DMS79 treated with DMSO at 0.1 percent for 48 hours (cell line): ENCODE measurements at places on chromosomes 2 and 18.

GRCh38 chr2:55010149-55010591 lies 40.1 kb downstream of the RTN4 start:
- no peak for DNase-seq

- DNase-seq, result no peak
Observed at GRCh38 chr2:208049006-208049405, 23.7 kb upstream of the PLEKHM3 start.

DNA sequence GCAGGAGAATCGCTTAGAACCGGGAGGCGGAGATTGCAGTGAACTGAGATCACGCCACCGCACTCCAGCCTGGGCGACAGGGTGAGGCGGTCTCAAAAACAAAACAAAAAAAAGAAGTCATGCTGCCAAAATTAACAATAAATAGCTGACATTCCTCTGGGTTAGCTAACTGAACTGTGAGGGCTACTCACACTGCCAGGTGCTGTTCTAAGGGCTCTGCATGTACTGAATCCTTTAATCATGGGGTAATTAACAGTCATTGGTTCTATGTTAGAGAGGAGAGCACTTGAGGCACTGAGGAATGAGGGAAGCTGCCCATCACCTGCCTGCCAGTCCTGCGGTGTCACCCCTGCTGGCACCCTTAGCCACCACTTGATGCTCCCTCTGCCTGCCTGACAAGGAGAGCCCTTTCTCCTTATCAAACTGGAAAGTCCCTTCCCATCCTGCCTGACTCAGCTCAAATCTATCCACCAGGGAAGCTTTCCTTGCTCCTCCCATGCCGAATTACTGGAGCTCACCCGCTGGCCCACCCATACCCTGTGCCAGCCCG lies 73.0 kb upstream of the RIOK3 start:
- peak; percentile 46 for DNase-seq

DNA sequence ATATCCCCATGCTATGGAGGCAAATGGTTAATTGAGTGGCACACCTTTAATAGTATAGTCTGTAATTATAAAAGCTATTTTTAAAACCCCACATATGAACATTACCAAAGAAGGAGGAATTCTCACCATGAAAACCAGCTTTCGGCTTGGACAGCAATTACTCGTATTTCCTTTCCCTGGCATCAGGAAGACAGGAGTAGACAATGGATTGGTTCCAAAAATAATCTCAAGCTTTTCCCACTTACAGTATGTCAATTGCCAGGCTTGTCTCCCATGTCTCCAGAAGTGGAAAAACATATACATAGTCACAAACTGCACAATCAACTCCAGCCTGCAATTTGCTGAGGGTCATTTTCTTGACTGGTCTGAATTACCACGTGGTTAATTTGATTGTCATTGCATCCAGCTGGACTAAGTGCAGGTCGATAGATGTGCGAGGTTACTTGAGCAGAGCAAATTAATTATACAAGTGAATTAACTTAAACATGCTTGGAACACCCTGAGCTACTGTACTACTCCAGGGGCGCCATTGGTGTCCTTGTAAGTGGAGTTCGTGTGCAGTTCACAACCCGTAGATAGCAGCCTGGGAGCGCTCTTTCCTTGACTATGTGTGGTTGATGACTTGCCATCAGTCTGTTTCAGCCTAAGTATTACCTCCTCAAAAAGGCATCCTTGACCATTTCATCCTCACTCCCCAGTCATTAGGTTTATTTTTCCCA lies 124.3 kb upstream of the PELI1 start:
- no peak for DNase-seq

GRCh38 chr2:191299866-191300265 lies 54.7 kb downstream of the MYO1B start:
- DNase-seq, result no peak

DNA sequence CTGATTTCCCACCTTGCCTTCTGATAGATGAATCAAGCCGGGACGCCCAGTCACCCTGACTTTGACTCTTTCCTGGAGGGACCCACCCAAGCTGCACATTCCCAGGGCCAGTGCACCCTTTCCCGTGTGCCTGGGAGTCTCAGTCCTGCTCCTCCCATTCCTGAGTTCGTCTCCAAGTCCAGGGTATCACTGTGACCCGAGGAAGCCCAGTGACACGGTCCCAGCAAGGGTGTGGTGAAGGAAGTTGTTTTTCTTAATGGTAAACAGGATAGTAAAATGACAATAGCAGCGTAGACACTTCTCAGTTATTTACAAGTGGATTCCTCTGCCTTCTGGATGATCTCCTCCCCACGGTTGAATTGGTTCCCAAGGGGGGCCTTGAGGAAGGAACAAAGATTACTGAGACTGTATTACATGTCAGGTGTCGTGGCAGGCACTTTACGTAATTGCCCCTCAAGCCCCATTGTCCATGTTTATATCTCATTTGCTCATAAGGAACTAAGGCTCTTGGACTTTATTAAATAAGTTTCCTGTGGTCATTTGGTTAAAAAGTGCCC lies 123.3 kb downstream of the PRKCE start:
- no peak for DNase-seq

DNA sequence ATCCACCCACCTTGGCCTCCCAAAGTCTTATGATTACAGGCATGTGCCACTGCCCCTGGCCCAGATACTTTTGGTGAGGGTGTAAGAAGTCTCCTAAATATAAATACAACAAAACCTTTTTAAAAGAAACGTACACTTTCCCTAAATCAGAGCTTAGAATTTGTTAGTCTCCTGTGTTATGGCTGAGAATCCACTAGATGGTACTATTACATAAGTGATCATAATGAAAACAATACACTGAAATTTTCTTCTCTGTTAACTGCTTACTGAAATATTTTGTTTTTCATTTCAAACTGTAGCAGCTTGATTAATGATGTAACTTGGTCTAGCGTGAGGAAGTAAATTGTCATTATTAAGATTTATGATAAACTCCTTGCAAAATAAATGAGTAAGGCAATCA lies 74.8 kb upstream of the FAM98A start:
- no peak for DNase-seq

- DNase-seq, result no peak
Observed at GRCh38 chr18:7575465-7576028, 8.4 kb downstream of the PTPRM start.

DNA sequence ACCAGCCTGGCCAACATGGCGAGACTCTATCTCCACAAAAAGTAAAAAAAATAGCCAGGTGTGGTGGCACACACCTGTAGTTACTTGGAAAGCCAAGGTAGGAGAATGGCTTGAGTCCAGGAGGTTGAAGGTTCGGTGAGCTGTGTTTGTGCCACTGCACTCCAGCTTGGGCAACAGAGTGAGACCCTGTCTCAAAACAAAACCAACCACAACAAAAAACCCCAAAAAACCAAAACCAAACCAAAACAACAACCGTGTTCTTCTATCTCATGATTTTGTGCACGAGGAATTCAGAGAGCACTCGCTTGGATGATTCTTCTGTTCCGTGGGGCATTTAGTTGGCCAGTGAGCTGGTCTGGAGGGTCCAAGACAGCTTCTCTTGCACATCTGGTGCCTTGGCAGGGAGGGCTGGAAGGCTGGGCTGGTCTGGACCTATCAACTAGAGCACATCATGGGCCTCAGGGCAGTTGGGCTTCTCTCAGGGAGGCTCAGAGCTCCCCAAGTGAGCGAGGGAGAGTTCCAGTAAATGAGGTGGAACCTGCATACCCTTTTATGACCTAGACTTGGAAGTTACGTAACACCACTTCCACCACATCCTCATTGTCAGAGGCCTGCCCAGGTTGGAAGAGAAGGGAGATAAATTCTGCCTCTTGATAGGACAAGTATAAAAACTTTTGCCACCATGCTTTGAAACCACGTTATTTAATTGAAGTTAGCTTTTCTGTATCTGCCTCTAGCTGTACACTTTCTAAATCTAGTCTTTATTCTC lies 25.2 kb downstream of the SIX2 start:
- no peak for DNase-seq

GRCh38 chr2:112827604-112828185 lies 8.9 kb downstream of the IL1B start:
- no peak for DNase-seq

DNA sequence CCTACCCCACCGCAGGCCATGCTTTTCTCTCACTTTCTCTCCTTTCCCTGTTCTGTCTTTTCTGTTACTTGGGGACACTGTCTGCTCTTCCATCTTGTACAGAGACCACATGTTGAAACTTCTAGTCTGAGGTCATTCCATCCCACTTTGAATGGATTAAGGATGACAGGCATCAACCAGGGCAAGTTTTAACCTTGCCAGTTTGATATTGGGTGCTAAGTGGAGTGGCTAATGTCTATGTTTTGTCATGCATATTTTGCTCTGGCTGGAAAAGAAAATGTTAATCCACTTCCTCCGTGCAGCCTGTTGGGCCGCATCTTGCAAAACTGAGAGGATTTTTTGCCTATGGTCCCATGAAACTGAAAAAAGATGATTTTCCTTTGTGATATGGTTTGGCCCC lies 205.5 kb upstream of the SESTD1 start:
- no peak for DNase-seq

DNA sequence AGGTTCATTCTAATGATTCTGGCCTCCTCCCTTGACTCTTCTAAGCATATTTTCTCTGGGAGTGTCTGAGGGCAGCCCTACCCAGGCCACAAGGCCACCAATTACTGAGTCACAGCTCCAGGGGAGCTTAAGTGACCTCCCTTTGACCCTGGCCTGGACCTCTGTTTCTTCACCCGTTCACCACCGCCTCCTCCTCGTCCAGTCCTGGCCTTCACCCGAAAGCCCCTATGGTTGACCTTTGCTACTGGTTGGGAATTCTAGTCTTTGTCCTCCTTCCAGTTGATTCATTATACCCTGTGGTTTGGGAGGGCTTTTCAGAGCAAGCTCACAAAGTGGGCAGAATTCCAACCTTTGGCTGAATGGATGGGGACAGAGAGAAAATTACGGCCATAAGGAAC lies 72.6 kb downstream of the NRP2 start:
- DNase-seq, result peak; percentile 65

DNA sequence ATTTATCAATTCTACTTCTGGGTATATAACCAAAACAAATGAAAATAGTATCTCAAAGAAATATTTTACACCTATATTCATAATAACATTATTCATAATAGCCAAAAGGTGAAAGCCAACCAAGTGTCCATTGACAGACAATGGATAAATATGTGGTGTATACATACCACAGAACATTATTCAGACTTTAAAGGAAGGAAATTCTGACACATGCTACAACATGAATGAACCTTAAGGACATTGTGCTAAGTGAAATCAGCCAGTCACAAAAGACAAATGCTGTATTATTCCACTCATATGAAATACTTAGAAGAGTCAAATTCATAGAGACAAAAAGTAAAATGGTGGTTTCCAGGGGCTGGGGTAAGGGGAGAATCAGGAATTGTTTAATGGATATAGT lies 370.5 kb upstream of the CHAC2 start:
- no peak for DNase-seq
